ENCODE measurements at places on chromosomes 2 and 18.
A peak's percentile ranks its signal among the peaks of the same experiment; 100 is the strongest.

GRCh38 chr2:12236136-12236844, 480.4 kb upstream of the TRIB2 start:
- DNase-seq: peak; percentile 52

DNA sequence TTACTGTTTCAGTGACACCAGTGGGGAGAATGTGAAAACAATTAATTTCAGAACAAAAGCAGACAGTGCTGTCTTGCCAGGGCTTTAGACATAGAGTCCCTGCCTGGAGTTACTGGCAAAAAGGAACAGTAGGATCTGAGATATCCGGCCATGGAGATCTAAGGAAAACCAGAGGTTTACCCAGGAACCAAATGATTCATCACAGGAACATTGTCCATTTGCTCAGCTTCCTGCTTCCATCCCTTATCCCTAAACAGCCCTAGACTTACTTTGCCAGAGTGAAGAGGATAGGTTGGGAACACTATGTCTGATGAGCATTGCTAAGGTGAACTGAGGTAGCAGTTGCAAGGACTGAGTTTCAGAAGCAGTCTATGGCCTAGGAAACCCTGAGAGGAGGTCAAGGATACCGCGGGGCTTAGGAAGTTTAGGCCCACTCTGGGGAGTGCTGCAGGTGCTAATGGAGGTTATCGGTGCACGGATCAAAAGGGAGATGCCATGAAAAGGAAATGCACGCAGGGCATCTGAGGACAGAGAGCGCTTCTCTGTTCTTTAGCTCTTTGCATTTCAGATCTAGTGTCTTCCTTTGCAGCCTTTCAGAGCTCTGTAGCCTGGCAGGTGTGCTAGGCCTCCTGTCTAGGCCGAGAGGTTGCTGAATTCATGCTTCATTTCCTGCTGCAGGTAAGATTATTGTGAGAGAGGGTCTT, 223.9 kb downstream of the CDCA7 start:
- no peak for DNase-seq

- no peak for DNase-seq
Measured at GRCh38 chr2:111633643-111634042, 250.3 kb downstream of the ANAPC1 start.

GRCh38 chr2:127700527-127701192, 637 bp upstream of the SFT2D3 start:
- DNase-seq: no peak

DNA sequence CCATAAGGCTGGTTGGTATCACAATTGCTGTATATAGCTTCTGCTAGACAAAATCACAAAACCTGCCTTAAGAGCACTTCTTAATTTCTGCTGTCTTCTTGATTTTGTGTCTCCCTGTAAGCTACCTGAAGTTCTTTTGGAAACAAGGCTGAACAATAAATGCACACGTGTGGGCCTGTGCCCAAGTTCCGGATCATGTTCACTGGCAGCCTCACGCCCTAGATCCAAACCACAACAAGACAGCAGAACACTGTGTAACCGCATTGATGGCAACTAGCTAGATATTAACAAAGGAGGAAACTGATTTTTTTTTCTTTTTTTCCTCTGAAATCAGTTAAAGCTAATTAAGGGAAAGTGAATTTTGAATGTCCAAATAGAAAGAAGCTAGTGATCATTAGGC, 81.5 kb upstream of the LYPD6B start:
- DNase-seq: no peak

GRCh38 chr2:65708086-65708485, 275.7 kb upstream of the SPRED2 start:
- peak; percentile 8 for DNase-seq

- DNase-seq: peak; percentile 31
Measured at GRCh38 chr18:12911025-12911928, 27.2 kb upstream of the PTPN2 start.

- DNase-seq: peak; percentile 51
Measured at GRCh38 chr18:56748698-56749268, 97.6 kb downstream of the WDR7 start.

- no peak for DNase-seq
Measured at GRCh38 chr2:122186761-122187222, 431.3 kb downstream of the TSN start.

- DNase-seq: no peak
Measured at GRCh38 chr2:39663187-39663930, 2.4 kb upstream of the TMEM178A start.

GRCh38 chr2:211903961-211904360, 634.6 kb downstream of the ERBB4 start:
- no peak for DNase-seq

DNA sequence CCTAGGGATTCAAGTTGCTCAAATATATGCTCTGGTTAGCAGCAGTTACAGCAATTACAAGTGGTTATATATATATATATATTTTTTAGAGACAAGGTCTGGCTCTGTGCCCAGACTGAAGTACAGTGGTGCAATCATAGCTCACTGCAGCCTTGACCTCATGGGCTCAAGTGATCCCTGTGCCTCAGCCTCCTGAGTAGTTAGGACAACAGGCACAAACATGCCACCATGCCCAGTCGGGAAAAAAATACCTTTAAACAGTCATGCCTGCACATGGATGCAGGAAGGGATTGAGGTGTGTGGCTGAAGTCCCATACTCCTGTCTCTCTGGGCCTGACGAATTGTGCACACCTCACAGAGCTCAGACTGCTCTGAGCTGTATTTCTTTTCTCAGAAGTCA, 19.6 kb upstream of the DNAH7 start:
- peak; percentile 34 for DNase-seq
